Hepatocyte (in vitro differentiated cells): ENCODE measurements at places on chromosomes 4 and X.
A peak's percentile ranks its signal among the peaks of the same experiment; 100 is the strongest.

GRCh38 chr4:184861047-184861446 is 35.3 kb upstream of the ACSL1 start:
- H3K4me1 ChIP-seq = no peaks in the 10 kb centered on the region
- H3K27me3 ChIP-seq = no peaks in the 10 kb centered on the region
- no peak for DNase-seq
- H3K4me3 ChIP-seq = no peak overlapping the region

GRCh38 chrX:18146954-18147353 is 73.7 kb downstream of the BEND2 start:
- no peak overlapping the region for H3K4me3 ChIP-seq
- no peaks in the 10 kb centered on the region for H3K27me3 ChIP-seq

DNA sequence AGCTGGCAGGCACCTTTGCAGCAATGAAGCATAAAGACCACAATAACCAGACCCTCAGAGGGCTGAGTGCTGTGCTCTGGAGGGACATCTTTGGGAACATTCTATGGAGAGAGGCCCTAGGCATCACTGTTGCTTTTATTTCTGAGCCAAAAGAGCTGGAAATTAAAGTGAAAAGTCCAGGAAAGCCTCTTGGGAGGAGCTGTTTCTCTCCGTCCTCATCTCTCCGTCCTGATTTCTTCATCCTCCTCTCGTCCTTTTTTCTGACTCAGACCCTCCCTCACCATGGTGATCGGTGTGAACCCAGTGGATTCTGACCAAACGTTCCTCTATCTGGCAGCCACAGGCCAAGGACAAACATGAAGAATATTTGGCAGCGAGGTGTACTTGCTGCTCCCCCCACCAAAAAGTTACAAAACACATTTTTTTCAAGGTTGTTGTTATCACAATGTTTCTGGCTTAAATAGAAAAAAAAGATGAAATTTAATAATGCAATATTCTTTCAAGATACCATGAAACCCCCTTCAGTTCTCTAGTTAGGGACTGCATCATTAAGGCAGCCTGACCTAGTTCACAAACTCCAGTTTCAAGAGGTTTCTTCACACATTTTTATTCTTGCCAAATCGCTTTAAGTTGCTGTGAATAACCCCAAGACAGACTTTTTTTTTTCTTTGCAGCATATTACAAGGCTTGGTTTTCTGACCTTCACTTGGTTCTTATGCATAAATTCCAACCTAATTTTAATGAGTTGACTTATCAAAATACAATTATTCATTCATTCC is 80.2 kb downstream of the SCD5 start:
- H3K4me3 ChIP-seq = no peak overlapping the region
- DNase-seq = no peak
- H3K4me1 ChIP-seq = no peaks in the 10 kb centered on the region
- H3K36me3 ChIP-seq = no peaks in the 10 kb centered on the region

- H3K27ac ChIP-seq = no peak overlapping the region
- no peaks in the 10 kb centered on the region for H3K27me3 ChIP-seq
- no peaks in the 10 kb centered on the region for H3K36me3 ChIP-seq
- no peak overlapping the region for H3K4me3 ChIP-seq
- H3K4me1 ChIP-seq = no peaks in the 10 kb centered on the region
These were observed 8.5 kb downstream of the TRIML1 start for GRCh38 chr4:188147776-188148175.

DNA sequence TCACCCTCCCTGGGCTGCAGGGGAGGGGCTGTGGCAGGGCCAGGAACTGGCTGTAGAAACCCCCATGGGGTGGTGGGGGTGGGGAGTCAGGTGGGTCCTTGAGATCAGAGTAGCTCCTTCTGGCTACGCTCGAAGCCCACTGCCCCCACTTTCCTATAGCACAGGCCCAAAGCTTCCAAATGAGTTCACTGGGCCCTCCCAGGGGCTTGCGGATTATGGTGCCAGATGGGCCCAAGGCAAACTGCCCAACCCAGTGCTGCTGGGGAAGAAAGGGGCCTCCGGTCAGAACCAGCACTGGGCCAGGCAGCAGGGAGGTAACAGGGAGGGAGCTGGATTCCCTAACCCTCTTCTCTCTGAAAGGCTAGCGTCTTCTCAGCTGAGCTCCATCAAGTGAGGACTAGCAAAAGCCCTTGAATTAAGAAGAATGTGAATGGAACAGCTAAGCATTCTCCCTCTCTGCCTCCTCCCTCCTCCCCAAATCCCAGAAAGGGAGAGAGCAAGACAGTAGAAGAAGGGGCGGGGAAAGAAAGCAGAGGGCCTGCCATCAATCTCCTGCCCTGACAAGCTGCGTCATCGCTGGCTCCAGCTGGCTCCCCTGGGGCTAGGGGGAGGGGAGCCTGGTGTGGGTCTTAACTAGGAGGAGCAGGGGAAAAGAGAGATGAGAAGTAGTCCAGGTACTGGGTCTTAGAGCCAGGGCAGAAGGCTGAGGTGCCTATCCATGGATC is 34.7 kb downstream of the FRMPD3 start:
- H3K27ac ChIP-seq = no peak overlapping the region
- H3K4me1 ChIP-seq = no peaks in the 10 kb centered on the region
- H3K36me3 ChIP-seq = no peaks in the 10 kb centered on the region
- peak; percentile 49 for DNase-seq

- no peak overlapping the region for H3K27ac ChIP-seq
- H3K4me1 ChIP-seq = no peaks in the 10 kb centered on the region
- H3K27me3 ChIP-seq = no peaks in the 10 kb centered on the region
These were observed 280.7 kb upstream of the KLHL4 start for GRCh38 chrX:87236830-87237440.

DNA sequence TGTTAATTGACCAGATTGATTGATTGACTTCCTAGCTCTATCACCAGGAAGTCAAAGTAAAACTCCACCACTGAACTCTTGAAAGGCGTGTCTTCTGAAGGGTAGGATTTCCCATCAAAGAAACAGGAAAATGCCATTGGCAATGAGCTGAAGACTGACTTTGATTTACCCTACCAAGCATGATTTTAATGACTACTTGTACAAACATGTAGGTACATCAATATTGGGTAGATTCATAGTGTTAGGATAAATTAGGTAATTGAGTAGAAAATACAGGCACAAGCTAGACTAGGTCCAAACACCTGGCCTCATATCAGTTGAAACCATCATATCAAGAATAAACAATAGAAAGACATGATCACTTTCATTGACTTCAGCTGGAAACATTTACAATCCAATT is 53.2 kb upstream of the ATXN3L start:
- no peak for DNase-seq
- peak overlapping the region; percentile 51 for H3K27ac ChIP-seq
- no peaks in the 10 kb centered on the region for H3K36me3 ChIP-seq
- no peak overlapping the region for H3K4me3 ChIP-seq

GRCh38 chrX:24838629-24839028 is 144.9 kb downstream of the POLA1 start:
- no peak overlapping the region for H3K27ac ChIP-seq
- H3K36me3 ChIP-seq = no peaks in the 10 kb centered on the region
- no peak overlapping the region for H3K4me3 ChIP-seq
- H3K4me1 ChIP-seq = no peaks in the 10 kb centered on the region
- H3K27me3 ChIP-seq = no peaks in the 10 kb centered on the region

DNA sequence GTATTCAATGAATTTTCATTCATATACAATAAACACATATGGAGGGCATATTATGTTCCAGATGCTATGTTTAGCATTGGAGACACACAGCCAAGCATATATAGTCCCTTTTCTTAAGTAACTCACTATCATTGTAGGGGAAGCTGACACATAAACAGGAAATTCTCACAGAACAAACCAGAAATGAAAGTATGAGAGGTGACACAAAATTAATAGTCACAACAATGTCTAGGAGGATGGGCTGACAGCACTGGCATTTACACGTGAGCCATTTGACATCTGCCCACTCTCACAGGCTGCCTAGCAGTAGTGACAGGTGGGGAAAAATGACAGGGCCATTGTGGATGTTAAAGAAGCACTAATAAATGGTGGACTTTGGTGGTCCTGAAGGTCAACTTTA is 2.6 kb upstream of the CNOT6L start:
- no peak for DNase-seq
- H3K36me3 ChIP-seq = no peaks in the 10 kb centered on the region
- no peaks in the 10 kb centered on the region for H3K27me3 ChIP-seq
- no peak overlapping the region for H3K27ac ChIP-seq
- H3K4me3 ChIP-seq = no peak overlapping the region

GRCh38 chr4:26884486-26884988 is 23.9 kb downstream of the STIM2 start:
- no peak for DNase-seq
- H3K27ac ChIP-seq = no peak overlapping the region
- H3K27me3 ChIP-seq = no peaks in the 10 kb centered on the region
- H3K4me1 ChIP-seq = peaks cover 3% of the 10 kb centered on the region
- no peaks in the 10 kb centered on the region for H3K36me3 ChIP-seq

GRCh38 chrX:134926864-134927263 is 63.9 kb upstream of the SMIM10 start:
- H3K27me3 ChIP-seq = no peaks in the 10 kb centered on the region
- DNase-seq = no peak
- H3K27ac ChIP-seq = no peak overlapping the region
- no peaks in the 10 kb centered on the region for H3K4me1 ChIP-seq
- no peak overlapping the region for H3K4me3 ChIP-seq

- peaks cover 19% of the 10 kb centered on the region for H3K4me1 ChIP-seq
- H3K27ac ChIP-seq = no peak overlapping the region
- DNase-seq = no peak
- H3K27me3 ChIP-seq = no peaks in the 10 kb centered on the region
- H3K4me3 ChIP-seq = no peak overlapping the region
- H3K36me3 ChIP-seq = no peaks in the 10 kb centered on the region
These were observed 15.2 kb downstream of the SEPTIN11 start for GRCh38 chr4:76964769-76965168.

DNA sequence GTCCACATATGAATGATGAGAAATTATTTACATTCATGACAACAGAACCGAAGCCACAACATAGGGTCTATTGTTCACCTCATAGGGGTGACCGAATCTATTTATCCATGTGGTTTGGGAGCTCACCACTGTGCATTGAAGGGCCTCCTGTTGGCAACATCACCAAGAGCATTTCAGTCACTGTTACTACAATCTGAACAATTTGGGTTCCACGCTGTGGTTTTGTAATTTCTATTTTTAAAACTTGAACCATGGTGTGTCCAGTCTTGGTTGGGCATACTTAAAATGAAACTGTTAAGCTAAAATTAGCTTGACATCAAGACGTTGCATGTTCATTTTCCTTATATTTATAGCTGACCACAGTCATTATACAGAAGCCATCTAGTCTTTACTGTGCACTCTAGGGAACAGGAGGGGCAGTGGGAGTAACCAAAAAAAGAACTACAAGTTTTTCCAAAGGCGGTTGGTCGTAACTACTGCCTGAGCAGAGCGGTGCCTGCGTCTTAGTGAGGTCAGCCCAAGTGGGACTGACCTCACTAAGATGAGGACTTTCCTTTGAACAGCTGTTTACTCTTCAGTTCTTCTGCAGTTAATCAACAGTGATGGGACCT is 192.1 kb downstream of the SPRY1 start:
- H3K27me3 ChIP-seq = no peaks in the 10 kb centered on the region
- H3K4me3 ChIP-seq = no peak overlapping the region
- DNase-seq = peak; percentile 19

- peak; percentile 7 for DNase-seq
- H3K36me3 ChIP-seq = no peaks in the 10 kb centered on the region
- no peaks in the 10 kb centered on the region for H3K27me3 ChIP-seq
- H3K27ac ChIP-seq = peak overlapping the region; percentile 71
These were observed 177.1 kb upstream of the MID1 start for GRCh38 chrX:10797466-10797865.

DNA sequence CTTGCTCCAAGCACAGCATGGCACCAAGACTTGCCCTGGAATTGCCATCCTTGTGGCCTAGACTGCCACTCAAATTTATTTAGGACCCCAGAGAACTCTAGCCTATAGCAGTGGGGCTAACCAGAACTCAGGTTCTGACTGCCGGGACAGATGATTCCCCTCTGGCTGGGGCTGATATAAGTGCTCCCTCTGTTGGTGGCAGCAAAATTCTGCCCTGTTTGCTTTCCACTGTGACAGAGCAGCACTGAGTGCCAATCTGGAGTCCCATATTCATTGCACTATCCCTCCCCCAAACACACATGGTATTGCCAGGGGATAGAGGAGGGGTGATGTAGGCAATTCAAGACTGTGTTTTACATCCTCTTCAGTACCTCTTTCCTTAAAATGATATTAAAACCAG is 1081.9 kb downstream of the FAT4 start:
- no peak overlapping the region for H3K27ac ChIP-seq
- no peak for DNase-seq
- no peaks in the 10 kb centered on the region for H3K36me3 ChIP-seq

GRCh38 chr4:77145842-77146185 is 11.2 kb upstream of the CCNG2 start:
- no peaks in the 10 kb centered on the region for H3K36me3 ChIP-seq
- no peak overlapping the region for H3K4me3 ChIP-seq
- H3K27me3 ChIP-seq = no peaks in the 10 kb centered on the region
- no peak for DNase-seq

DNA sequence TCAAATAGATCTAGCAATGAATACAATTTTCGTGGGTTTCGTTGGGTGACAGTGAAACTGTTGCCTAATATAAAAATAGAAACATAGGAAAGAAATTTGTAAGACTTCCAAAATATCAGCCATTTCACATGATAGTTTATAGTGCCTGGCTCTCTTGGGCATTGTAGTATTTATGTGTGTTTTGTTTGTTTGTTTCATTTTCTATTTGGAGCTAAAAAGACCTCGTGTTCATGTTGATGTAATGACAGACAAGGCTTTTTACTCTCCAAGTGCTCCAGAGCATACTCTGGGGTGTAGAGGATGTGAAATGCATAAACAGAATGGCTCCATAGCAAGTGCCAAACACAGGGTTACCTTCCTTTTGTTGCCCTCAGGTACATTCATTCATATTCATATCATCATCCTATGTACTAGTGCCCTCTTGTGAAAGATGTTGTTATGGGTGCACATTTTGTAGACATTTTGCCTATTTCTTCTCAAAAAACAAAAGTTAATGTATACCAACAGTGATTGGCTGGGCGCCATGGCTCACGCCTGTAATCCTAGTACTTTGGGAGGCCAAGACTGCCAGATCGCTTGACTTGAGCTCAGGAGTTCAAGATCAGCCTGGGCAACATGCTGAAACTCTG is 100.7 kb upstream of the AMOT start:
- no peak overlapping the region for H3K27ac ChIP-seq
- H3K4me3 ChIP-seq = no peak overlapping the region
- no peaks in the 10 kb centered on the region for H3K4me1 ChIP-seq
- no peaks in the 10 kb centered on the region for H3K36me3 ChIP-seq
- no peaks in the 10 kb centered on the region for H3K27me3 ChIP-seq

DNA sequence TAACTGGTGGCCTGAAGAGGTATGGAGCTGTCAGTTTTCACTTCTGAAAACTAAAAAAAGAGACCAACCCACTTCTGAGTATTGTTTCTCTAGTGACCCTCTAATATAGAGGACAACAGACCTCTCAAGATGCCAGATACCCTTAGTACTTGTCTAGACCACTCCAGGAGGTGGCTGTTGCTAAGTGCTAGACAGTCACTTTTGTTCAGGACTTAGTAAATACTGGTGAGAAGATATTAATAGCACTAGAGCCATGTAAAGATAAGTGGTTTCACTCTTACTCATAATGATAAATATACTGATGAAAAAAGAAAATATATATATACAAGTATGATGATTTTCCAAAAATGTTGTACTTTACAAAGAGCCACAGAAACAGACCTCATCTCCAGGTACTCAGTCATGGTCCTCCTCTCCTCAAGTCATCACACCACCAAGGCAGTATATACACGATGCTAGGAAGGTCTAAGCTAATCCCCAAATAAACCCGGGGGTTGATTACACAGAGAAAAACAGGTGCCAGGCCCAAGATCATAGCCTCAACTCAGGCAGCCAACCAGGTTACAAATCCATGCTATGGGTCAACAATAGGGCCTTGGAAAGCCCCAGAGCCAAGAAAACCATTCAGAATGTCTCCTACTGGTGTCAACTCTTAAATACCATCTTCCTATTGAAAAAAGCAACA is 66.9 kb downstream of the ARHGEF9 start:
- H3K36me3 ChIP-seq = no peaks in the 10 kb centered on the region
- no peak overlapping the region for H3K4me3 ChIP-seq
- DNase-seq = no peak
- no peaks in the 10 kb centered on the region for H3K4me1 ChIP-seq
- no peak overlapping the region for H3K27ac ChIP-seq
